ENCODE measurements at places on chromosomes 6 and 20. TPM values are rescaled to one million over a fixed set of nuclear protein-coding genes. Genes with fewer than 3 reads are reported as not detected.

DNA sequence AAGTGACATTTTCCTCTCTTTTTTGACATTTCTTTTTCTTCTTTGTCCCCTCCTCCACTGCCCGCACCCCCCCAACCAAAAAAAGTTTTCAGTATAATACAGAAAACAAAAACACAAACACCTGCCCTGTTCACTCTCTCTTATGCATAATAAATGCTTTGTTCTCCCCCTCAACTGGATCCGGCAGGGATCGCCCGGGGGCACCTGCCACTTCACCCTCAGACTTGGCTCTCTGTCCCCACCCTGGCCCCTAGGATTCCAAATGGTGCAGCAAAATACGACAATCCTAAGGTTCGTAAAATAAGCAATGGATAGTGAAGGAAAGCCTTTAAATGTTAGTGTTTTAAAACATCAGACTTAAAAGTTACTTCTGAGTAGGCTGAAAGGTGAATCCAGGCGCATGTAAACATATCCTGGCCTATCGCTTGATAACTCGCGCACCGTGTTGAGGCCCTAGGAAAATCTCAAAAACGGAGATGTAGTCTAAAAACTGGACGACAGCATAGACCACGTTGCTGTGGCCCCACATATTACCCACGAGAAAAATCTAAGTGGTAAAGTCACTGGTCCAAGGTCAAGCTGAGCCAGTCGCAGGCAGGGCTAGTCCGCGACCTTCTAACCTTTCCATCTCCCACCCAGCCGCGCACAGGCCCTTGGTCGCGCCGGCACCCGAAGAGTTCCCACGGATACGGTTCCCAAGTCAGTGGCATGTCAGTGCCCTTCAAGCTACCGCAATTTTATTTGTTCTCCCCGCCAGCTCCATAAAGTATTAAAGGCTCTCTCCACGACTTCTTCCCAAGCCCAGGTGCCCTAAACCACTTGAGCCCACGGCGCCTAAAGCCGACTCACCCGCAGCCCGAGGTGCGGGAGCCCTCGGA lies 130.8 kb downstream of the OGFRL1 start:
- H3K4me3 ChIP-seq, result peak overlapping the region; percentile 82
- H3K4me1 ChIP-seq, result peaks cover 17% of the 10 kb centered on the region
- DNase-seq, result no peak
- peaks cover 7% of the 10 kb centered on the region for H3K36me3 ChIP-seq
- peak overlapping the region; percentile 90 for H3K27ac ChIP-seq
- H3K27me3 ChIP-seq, result no peaks in the 10 kb centered on the region

DNA sequence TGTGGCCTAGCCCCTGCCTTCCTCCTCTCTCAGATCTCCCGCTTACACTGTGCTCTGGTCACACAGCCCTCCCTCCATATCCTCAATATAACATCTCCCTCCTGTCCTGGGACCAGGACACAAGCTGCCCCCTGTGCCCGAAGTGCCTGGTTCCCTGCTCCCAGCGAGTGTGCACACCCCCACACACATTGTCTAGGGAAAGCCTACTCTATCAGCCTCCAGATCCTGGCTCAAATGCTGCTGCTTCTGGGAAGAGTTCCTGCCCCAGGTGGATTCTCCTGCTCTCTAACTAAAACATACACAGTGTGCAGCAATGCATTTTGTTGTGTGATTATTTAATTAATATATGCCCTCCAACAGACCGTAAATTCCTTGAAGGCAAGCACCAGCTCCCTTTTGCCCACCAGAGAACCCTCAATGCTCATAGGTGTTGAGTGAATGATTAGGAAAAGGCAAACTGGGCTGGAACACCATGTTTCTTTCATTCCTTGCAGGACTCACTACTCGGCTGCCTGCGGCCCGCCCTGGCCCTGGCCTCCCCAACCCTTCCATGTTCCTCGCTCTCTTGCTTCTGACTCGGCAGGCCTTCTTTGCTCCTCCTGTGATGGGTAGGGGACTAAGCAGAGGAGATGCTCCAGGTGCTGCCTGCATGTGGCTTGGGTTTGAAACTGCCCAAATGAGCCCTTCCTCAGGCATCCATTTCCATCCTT lies 194.6 kb downstream of the ZDHHC14 start:
- DNase-seq, result no peak
- H3K27me3 ChIP-seq, result no peaks in the 10 kb centered on the region
- H3K27ac ChIP-seq, result no peak overlapping the region
- H3K36me3 ChIP-seq, result peaks cover 3% of the 10 kb centered on the region
- no peak overlapping the region for H3K4me3 ChIP-seq
- H3K4me1 ChIP-seq, result no peaks in the 10 kb centered on the region

The ERVFRD-1 gene
- not detected for total RNA-seq

The CST1 gene
- total RNA-seq, result not detected

The HEY2 gene
- 43.0 TPM for total RNA-seq

The CTSA gene
- total RNA-seq, result 175 TPM

The RBPJL gene
- not detected for total RNA-seq

Data from chondrocyte (in vitro differentiated cells).